GM12864 (cell line): ENCODE measurements at places on chromosomes 3 and 15.

- DNase-seq, result no peak
Observed at GRCh38 chr3:48739617-48739954, 22.6 kb upstream of the IP6K2 start.

DNA sequence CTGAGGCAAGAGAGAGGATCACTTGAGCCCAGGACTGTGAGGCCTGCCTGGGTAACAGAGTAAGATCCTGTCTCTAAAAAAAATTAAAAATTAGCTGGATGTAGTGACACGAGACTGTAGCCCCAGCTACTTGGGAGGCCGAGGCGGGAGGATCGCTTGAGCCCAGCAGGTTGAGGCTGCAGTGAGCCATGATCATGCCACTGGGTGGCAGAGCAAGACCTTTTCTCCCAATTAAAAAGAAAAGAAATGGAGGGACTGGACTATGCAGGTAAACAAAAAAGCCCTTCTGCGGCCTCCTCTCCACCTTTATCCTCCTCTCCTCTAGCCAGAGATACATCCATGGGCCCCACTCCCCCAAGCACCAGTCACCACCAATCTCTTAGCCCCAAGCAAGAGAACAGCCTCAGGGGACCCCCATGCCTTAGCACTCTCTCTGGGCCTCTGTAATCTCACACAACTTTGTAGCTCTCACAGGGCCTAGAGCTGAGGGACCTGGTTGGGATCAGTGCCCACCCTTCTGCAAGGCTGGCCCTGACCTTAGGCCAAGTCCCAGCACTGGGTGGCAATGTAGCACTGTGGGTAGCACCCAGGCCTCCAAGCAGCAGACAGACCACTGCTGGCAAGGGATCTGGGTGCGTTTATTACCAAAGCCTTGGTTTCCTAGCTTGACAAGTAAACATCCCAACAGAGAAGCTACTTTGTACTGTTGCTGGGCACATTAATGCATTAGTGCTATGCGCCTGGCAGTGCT, 43.4 kb downstream of the FAM174B start:
- DNase-seq, result no peak

- DNase-seq, result no peak
Observed at GRCh38 chr3:51398595-51399310, 7.7 kb downstream of the RBM15B start.

DNA sequence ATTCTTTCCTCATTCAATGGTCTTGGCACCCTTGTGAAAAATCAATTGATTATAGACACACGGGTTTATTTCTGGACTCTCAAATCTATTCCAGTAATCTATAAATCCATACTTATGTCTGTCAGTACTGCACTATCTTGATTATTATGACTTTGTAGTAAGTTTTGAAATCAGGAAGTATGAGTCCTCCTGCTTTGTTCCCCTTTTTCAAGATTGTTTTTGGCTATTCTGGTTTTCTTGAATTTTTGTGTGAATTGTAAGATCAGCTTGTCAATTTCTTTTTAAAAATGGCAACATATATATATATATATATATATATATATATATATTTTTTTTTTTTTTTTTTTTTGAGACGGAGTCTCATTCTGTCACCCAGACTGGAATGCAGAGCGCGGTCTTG, 32.3 kb upstream of the CFAP20DC start:
- no peak for DNase-seq

- DNase-seq, result no peak
Observed at GRCh38 chr3:143590660-143591059, 257.6 kb downstream of the SLC9A9 start.

DNA sequence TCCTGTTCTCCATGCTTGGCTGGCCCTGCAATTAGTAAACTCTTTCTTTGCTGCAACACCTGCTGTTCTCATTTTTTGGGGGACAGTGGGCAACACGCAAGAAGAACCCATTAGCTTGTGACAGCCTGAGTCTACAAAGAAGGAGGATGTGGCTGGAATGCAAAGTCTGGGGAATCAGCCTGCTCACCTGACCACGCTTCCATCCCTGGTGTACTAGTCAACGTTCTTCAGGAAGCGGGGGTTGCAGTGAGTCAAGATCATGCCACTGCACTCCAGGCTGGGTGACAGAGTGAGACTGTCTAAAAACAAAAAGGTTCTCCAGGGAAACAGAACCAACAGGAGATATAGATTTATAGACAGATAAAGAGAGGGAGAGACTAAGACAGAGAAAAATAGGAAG, 27.7 kb upstream of the KBTBD12 start:
- DNase-seq, result no peak

GRCh38 chr15:96294766-96295165, 35.7 kb upstream of the NR2F2 start:
- no peak for DNase-seq

GRCh38 chr15:74270854-74271520, 34.9 kb downstream of the CCDC33 start:
- no peak for DNase-seq

GRCh38 chr15:91919014-91919534, 65.6 kb downstream of the SLCO3A1 start:
- DNase-seq, result no peak

GRCh38 chr3:54424292-54424691, 301.9 kb downstream of the CACNA2D3 start:
- DNase-seq, result no peak

- DNase-seq, result no peak
Observed at GRCh38 chr15:34014556-34014955, 24.4 kb downstream of the AVEN start.

GRCh38 chr3:175695251-175695650, 836.1 kb downstream of the NAALADL2 start:
- no peak for DNase-seq

- DNase-seq, result no peak
Observed at GRCh38 chr15:99402014-99402729, 150.9 kb downstream of the LRRC28 start.

DNA sequence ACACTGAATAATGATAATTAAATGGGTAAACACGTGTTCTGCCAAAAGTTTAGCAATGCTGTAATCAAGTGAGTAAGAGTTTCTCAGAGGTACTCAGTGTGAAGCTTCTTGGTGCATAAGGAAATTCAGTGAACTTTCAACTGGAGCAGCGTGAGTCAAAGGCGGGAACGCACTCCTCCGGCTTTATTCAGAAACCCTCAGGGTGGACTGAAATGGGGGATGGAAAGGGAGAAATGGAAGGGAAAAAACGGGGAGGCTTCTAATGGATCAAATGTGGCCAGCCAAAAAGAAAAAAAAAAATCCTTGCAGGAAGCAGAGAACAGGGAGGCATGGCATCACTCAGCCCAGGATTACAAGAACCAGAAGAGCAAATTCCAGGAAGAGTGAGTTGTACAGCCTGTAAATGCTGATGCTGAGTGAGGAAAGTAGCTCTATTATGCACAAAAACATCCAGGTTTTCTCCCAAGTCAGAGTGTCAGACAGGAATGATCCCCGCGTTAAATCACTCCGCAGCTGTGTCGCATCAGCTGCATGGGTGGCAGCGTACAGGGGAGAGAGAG, 85.3 kb downstream of the ASB7 start:
- DNase-seq, result no peak

DNA sequence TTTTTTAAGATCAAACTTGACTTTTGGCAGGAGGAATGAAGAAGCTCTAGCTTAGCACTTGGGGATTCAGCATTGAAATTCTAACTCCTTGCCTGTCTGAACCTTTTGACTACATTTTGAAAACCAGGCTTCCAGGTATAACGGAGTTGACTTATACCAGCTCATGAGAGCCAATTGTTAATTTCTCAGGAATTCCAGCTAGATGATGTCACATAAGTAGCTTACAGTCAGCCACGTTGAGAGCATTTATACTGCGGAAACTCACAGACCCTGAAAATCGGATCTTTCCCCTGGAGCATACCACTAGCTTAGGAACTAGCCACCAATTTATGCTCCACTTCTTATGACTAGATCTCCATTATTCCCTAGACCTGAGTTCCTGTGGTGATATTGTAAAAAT, 321.4 kb upstream of the DPH6 start:
- DNase-seq, result no peak

- DNase-seq, result no peak
Observed at GRCh38 chr3:14640157-14640562, 11.4 kb upstream of the CCDC174 start.

DNA sequence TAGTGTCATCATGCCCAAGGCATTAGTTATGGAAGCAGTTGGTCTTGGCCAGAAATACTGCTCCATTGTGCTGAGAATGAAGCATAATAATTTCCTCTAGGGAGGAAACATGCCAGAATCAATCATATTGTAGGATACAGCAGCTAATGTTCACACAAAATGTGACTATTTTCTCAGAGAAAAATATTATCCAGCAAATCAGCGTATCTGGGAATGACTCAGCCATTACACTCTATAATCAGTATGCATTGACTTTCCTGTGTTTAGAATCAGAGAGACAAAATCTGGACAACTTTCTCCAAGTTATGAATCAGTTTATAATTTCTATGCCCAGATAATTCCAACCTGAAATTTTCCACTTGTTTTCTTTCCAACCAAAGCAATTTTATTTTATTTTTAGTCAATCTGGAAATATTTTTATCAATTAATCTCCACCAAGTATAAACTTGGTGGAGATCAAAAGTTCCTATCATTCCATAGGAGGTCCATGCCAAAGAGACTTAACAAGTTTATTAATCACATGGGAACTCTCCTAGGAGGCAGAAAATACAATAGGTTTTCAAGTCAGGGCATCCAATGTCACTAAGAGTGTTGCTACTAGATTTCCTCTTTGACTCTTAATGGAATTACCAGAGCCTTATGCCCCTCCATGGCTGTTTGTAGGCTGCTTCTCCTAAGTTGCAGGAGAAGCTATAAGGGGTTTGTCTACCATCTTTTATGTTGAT, 36.4 kb downstream of the SUCNR1 start:
- DNase-seq, result no peak

GRCh38 chr3:125025642-125026041, 30.2 kb downstream of the HEG1 start:
- DNase-seq, result no peak

DNA sequence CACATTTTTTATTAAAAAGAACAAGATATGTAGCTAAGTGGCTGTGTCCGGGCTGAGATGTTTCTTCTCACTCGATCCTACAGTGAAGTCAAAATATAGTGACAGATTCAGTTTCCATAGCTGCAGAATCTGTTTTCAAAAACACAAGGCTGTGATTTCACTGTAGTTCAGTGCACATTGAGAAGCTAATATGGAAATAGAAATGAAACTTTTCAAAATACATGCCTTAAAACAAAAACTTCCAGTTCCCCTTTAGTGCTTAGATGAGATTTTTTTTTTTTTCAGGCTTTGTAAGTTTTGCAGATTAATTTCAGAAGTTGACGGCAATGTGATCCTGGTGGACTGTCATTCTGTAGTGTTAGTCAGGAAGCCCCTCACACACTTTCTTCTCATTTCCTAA, 23.8 kb upstream of the TRAK1 start:
- DNase-seq, result peak; percentile 86

- no peak for DNase-seq
Observed at GRCh38 chr15:64710676-64711428, 64.5 kb downstream of the RBPMS2 start.

DNA sequence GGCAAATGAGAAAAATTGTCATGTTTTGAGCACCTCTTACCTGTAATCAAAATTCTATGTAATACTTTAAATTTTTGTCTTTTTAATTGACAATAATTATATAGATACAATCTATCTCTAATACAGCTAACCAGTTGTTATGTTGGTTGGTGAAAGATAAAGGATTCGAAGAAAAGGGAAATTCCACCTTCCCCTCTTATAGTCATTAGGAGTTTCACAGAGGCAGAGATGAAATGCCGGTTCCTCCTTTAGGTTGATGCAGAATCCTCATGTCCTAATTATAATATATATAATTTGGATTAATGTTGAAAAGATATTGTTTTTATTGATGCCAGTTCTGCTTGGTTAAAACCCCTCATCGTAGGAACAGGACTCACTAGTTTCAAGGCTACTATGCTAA, 67.1 kb downstream of the LRCH3 start:
- no peak for DNase-seq

GRCh38 chr15:95923792-95924191, 406.7 kb upstream of the NR2F2 start:
- DNase-seq, result no peak

DNA sequence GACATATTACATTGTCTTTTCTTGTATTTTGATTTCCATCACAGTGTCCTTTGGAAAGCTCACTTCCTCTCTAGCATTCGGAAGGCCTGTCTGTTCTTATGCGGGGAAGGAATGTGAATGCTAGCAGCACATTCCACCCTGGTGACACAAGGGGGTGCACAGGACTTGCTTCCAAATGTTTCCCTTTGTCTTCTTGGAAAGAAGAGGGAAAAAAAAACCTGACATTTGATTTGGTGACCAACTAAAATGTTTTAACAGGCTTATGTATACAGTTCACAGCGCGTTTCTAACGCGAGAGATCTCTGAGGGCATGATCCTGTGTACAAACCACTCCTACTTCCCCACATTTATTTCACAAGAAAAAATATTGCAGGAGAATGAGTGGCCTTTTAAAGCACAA, 107.6 kb upstream of the FXR1 start:
- DNase-seq, result no peak

DNA sequence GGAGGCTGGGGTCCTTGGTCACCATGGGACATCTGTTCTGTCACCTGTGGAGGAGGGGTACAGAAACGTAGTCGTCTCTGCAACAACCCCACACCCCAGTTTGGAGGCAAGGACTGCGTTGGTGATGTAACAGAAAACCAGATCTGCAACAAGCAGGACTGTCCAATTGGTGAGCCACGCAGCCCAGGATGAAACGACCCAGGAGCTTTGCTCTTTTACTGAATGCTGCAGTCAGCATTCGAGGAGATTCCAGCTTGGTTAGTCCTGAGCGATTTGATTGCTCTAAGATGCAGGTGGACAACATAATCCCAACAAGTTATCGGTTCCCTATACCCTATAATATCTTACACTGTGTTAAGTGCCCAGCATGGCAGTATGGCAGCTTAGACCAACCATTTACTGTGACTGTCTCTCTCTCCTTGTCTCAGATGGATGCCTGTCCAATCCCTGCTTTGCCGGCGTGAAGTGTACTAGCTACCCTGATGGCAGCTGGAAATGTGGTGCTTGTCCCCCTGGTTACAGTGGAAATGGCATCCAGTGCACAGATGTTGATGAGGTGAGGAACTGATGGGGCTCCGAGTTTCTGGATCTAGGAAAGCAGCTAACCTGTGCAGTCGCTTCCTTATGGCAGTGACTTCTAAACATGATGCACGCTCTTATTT, 7.8 kb downstream of the THBS1 start:
- DNase-seq, result no peak

GRCh38 chr15:34725556-34725955, 29.2 kb downstream of the GJD2 start:
- DNase-seq, result no peak

- no peak for DNase-seq
Observed at GRCh38 chr3:42539871-42540714, 37.6 kb downstream of the VIPR1 start.

DNA sequence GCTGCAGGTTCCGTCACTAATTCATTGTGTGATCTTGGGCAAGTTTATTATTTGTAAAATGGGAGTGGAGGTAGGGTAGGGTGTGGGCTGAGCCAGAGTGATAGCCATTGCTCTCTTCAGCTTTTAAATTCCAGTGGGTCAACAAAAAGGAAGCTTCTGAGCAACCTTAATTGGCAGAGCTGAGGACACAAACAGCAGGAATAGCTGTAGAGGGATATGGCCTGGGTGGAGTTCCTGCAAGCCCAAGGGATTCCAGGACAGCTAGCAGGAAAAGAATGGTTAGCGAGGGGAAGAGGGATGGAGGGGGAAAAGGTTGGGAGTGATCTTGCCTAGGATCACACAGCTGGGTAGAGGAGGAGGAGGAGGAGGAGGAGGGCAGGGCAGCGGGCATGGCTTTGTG, 11.4 kb downstream of the CCK start:
- no peak for DNase-seq

- DNase-seq, result no peak
Observed at GRCh38 chr3:24037971-24038370, 92.9 kb downstream of the NR1D2 start.
